Natural killer cell (primary cell): ENCODE measurements at places on chromosomes 6 and 20.

DNA sequence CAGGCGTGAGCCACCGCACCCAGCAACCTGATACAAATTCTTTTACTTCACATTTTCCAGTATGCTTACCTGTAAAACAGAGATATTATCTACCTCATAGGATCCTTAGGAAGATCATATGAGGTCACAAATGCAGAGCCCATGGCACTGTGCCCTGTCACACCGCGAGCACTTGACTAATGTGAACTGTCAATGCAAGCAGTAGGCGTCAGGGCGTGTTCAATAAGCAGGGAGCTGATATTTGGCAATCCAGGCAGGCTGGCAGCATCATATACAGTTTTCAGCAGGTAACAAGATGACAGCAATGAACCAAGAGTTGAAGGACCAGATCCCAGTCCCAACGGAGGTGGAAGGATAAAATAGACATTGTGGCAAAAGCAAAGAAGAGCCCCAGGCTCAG lies 14.6 kb upstream of the ARID1B start:
- no peak for DNase-seq

- peak; percentile 67 for DNase-seq
Observed at GRCh38 chr6:26017632-26017966, 55.0 kb downstream of the TRIM38 start.

DNA sequence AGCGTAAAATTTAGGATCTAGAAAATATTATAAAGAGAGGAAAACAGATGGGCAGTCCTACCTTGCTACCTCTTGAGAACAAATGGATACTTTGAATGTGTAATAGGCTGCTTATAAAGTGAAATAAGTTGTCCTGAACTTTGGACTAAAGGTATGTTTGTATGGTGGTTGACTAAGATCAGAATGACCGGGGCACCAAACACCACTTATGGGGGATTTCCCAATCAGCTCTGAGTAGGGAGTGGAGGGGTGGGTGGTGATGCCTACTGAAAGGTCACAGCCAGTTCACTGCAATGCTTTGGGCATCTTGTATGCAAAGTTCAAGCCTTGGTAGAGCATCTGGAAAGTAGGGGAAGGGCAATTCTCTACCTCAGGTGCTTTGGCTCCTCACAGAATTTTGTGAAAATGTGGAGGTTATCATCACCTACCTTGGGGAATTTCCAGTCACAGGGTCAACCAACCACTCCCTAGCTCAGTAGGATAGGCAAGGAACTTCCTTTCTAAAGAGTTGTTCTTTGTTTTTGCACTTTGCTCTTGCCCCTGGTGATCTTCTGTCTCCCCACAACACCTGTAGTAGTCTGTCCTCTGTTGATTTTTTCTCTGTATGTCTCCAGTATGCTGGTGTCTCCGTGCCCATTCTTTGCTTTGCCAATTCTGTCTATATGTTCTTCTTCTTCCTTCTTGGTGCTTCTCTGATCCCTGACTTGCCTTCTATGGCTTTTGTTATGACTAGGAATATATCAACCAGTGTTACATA lies at the start of gene TRIM31:
TRIM31 (minus strand) TSS at position 88 of the 757 bp plus-strand sequence. CDS start 285 bp downstream, outside the sequence.
- no peak for DNase-seq

DNA sequence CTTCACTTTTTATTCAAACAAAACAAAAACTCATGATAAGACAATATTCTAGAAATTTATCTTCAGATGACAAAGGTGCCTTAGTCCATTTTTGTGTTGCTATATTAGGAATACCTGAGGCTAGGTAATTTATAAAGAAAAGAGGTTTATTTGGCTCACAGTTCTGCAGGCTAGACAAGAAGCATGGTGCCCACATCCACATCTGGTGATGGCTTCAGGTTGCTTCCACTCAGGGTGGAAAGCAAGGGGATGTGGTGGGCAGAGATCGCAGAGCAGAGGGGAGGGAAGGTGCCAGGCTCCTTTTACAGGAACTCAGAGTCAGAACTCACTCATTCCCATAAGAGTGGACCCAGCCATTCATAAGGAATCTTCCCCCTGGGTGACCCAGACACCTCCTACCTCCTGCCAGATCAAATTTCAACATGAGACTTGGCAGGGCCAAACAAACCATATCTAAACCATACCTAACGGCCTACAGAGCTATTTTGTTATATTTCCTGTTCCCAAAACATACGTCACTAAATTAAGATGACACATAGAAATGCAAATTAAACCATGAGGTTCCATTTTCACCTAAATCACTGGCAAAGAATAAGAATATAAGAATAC lies 26.4 kb downstream of the ABHD12 start:
- DNase-seq, result no peak

- no peak for DNase-seq
Observed at GRCh38 chr20:42775037-42775436, 414.7 kb downstream of the PTPRT start.

DNA sequence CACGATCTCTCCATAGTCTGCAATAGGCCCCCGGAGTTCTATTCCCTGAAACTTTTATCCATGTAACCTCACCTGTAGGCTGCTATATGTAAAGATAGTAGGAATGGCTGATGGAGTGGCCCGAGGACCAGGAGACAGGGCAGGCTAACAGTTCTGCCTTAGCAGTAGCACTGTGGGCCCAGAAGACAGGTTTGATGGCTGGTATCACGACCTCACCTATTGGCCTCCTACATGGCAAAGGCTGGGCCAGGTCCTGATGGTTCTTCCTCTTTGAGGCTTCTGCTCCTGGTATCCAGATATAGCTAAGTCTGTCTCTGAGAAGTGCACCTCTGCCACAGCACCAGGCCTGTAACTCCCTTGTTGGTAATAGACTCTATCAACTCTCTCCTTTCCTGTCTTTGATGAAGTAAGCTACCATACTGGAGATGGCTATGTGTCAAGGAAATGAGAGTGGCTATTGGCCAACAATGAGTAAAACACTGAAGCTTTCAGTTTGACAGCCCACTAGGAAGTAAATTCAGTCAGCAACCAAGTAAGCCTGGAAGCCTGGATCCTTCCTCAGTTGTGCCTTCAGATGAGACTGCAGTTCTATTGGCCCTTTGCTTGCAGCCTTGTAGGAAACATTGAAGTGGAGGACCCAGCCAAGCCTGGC lies 5.7 kb downstream of the SPEF1 start:
- DNase-seq, result no peak

- DNase-seq, result no peak
Observed at GRCh38 chr6:95687839-95688238, 110.5 kb downstream of the MANEA start.

GRCh38 chr20:51918561-51918960 lies 116.2 kb upstream of the SALL4 start:
- no peak for DNase-seq

DNA sequence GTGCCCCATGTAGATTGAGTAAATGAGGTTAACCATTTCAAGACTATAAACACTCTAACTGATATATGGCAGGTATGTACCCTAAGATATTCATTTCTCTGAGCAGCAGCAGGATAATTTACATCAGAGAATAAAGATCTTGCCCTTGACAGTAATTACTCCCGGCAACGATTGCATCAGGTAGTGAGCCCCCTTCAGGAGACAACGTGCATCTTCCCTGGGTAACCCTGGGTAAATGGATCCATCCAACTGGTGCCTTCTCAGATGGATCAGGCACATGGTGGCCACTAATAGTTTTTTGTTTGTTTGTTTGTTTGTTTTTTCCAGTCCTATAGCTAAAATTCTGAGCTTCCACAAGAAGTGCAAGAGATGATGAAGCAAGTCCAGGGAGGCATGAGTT lies 469.4 kb upstream of the SLC35B3 start:
- DNase-seq, result no peak

- DNase-seq, result no peak
Observed at GRCh38 chr20:45010399-45010828, 44.1 kb downstream of the STK4 start.

- no peak for DNase-seq
Observed at GRCh38 chr6:167350275-167350696, 25.4 kb downstream of the TTLL2 start.

DNA sequence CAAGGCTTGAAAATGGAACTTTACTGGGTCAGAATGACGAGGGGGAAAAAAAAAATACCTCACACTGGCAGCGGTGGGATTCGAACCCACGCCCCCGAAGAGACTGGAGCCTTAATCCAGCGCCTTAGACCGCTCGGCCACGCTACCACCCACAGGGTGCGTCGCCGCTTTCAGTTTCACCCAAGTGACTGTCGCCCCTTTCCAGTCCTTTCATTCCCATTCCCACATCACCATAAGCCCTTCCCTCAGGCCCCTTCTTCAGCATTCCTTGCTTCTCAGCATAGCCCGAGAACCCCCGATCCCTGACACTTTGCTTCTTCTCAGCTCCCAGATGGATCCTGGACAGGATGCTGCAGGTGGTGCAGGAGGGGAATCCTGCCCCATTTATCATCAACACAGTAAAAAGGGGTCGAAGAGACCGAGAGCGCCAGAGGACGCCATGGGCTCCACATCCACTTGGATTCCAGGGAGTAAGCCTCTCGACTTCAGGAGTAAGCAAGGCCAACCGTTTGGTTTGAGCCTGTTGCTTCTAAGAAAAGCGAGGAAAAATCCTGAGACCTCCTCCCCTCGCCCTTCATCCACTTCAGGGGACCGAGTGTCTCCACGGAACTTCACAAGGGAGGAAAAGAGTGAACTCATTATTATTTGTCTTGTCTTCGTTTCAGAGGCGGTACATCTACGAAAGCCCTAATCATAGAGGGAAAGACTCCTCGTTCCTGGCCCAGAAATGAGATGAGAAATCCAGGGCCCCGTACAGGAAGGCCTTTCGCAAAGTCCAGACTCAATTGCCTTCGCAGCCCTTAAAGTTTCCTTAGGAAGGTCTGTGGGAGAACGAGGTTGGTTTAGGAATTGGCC lies 20.0 kb upstream of the TRIM27 start:
- peak; percentile 74 for DNase-seq

DNA sequence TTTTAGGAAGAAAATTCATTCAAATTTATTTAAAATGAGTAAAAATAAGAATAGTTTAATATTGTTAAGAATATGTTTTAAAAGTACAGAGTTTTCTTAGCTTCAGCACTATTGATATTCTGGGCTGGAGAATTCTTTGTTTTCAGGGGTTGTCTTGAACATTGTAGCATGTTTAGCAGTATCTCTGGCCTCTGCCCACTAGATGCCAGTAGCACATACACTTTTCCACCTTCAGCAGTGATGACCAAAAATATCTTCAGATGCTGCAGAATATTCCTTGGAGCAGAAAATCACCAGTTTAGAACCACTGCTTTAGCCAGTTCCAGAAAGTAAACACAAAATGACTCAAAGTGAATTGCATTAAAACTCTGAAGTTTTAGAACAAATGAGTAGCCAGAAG lies 19.4 kb upstream of the SDHAF4 start:
- DNase-seq, result peak; percentile 45

- DNase-seq, result no peak
Observed at GRCh38 chr6:85183841-85184240, 266.0 kb upstream of the NT5E start.

GRCh38 chr20:5377484-5377883 lies 60.7 kb upstream of the PROKR2 start:
- no peak for DNase-seq

GRCh38 chr20:23497536-23497935 lies 6.6 kb downstream of the CST8 start:
- DNase-seq, result no peak

- no peak for DNase-seq
Observed at GRCh38 chr20:60108397-60108796, 150.2 kb downstream of the CDH26 start.

DNA sequence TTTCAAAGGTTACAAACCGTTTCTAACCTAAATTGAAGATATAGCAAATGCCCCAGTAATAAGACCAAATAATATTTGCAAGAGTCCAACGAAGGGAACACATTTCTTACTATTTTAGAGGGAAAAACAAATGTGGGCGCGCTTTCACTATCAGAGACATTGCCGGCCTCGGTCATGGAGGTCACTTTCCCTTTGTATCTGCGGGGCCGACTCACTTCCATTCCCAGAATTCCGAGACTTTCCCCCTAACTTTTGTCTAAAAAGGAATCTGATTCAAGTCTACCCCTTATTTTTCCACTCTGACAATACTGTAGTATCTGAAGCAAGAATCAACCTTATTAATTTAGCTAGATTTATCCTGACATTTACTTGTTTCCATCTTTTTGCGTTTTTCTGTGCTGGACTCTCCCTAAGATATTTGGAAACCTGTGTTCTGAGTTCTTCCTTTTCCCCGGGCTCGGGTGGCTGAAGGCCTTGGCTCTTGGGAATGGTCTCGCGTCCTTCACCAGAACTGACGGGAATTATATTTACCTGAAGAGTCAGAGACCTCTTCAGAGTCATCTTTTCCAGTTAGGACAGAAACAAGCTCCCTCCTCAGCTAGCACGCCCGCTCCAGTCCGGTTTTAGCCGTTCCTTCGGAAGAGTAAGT lies 71.8 kb upstream of the ZNF184 start:
- DNase-seq, result no peak

DNA sequence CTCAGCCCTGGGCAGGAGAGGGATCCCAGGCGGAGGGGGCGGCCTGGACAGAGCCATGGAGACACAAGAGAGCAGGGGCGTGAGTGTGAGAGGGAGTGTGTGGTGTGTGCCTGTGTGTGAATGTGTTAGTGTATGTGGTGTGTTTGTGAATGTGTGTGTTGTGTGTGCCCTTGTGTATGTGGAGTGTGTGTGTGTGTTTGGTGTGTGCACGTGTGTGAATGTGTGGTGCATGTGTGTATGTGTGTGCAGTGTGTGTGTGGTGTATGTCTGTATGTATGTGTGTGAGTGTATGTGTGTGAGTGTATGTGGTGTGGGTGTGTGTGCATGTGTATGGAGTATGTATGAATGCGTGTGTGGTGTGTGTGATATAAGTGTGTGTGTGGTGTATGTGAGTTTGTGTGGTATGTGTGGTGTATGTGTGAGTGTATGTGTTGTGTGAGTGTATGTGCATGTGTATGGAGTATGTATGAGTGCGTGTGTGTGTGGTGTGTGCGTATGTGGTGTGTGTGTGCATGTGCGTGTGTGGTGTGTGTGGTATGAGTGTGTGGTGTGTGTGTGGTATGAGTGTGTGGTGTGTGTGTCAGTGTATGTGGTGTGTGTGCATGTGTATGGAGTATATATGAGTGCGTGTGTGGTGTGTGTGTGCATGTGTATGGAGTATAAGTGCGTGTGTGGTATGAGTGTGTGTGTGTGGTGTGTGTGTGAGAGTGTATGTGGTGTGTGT lies 175.2 kb upstream of the AFDN start:
- DNase-seq, result no peak

GRCh38 chr6:145071836-145072235 lies 663.5 kb downstream of the EPM2A start:
- no peak for DNase-seq

DNA sequence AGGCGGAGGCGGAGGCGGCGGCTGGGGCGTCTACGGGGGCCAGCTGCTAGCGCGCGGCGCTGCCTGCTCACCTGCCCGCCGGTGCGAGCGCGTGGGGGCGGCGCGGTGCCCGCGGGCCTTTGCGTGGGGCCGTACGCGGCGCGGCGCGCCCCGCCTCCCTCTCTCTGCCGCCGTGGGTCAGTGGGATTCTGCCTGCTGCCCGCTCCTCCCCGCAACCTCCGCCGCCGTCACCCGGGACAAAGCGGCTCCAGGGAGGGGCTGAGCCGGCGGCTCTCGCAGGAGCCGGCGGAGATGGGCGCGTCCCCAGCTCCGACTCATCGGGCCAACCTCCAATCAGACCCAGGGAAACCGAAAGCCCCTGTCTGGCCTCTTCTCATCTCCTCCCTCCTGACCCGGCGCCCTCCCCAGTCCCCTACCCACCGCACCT lies at the start of gene RCAN2:
RCAN2 (minus strand) TSS at position 249 of the 427 bp plus-strand sequence.
- peak; percentile 19 for DNase-seq
